ENCODE measurements at places on chromosomes 1 and 21. TPM values are rescaled to one million over a fixed set of nuclear protein-coding genes. Genes with fewer than 3 reads are reported as not detected.

The OR2AK2 gene
- total RNA-seq, result not detected

The LIX1L gene
- total RNA-seq, result 15.2 TPM

The TRIM17 gene
- not detected for total RNA-seq

The PFKL gene
- 54.4 TPM for total RNA-seq

The RHOU gene
- 18.4 TPM for total RNA-seq

The MPL gene
- total RNA-seq, result 0.16 TPM

The WNT9A gene
- total RNA-seq, result 6.9 TPM

The BPNT1 gene
- total RNA-seq, result 15.2 TPM

The LRRC38 gene
- 0.11 TPM for total RNA-seq

The ENAH gene
- 105 TPM for total RNA-seq

The DYNLT4 gene
- 0.93 TPM for total RNA-seq

The NKAIN1 gene
- total RNA-seq, result 0.95 TPM

The LDLRAD2 gene
- 0.14 TPM for total RNA-seq

The VANGL2 gene
- total RNA-seq, result 0.71 TPM

The FAM110D gene
- 0.03 TPM for total RNA-seq

The RCC1 gene
- 70.2 TPM for total RNA-seq

The C1orf146 gene
- not detected for total RNA-seq

The NPHS2 gene
- total RNA-seq, result not detected

The EXO5 gene
- 3.7 TPM for total RNA-seq

The MEX3A gene
- total RNA-seq, result 1.7 TPM

The RNF223 gene
- total RNA-seq, result 0.22 TPM

The MAEL gene
- not detected for total RNA-seq

The UMODL1 gene
- total RNA-seq, result not detected

The FBLIM1 gene
- 31.4 TPM for total RNA-seq

The MX2 gene
- total RNA-seq, result 0.03 TPM

The OR14K1 gene
- not detected for total RNA-seq

The NR1I3 gene
- not detected for total RNA-seq

The MCOLN3 gene
- total RNA-seq, result 3.6 TPM

The SELENBP1 gene
- total RNA-seq, result 7.7 TPM

The VCAM1 gene
- total RNA-seq, result 0.05 TPM

The BRINP2 gene
- 0.16 TPM for total RNA-seq

The GFI1 gene
- 0.29 TPM for total RNA-seq

The GPR37L1 gene
- 0.10 TPM for total RNA-seq

The SERINC2 gene
- 29.7 TPM for total RNA-seq

The KCNA2 gene
- total RNA-seq, result 0.02 TPM

The ST6GALNAC5 gene
- total RNA-seq, result 0.11 TPM
